Left renal cortex interstitium (tissue), 4 donors: ENCODE measurements at places on chromosomes 13 and 19. TPM values are rescaled to one million over a fixed set of nuclear protein-coding genes. Genes with fewer than 3 reads are reported as not detected.

LHB gene
- 0.35 TPM for polyA plus RNA-seq

TTC9B gene
- not detected for polyA plus RNA-seq

ZNF763 gene
- polyA plus RNA-seq = 12.5 TPM

ZNF525 gene
- polyA plus RNA-seq = 9.4 TPM

SPATA13 gene
- 67.6 TPM for polyA plus RNA-seq

FGF21 gene
- polyA plus RNA-seq = not detected

CGB1 gene
- not detected for polyA plus RNA-seq

OR10H3 gene
- not detected for polyA plus RNA-seq

ADAMTS10 gene
- polyA plus RNA-seq = 60.2 TPM

ZNF626 gene
- 31.6 TPM for polyA plus RNA-seq
